ENCODE measurements at places on chromosomes 7 and 10.
A peak's percentile ranks its signal among the peaks of the same experiment; 100 is the strongest.

DNA sequence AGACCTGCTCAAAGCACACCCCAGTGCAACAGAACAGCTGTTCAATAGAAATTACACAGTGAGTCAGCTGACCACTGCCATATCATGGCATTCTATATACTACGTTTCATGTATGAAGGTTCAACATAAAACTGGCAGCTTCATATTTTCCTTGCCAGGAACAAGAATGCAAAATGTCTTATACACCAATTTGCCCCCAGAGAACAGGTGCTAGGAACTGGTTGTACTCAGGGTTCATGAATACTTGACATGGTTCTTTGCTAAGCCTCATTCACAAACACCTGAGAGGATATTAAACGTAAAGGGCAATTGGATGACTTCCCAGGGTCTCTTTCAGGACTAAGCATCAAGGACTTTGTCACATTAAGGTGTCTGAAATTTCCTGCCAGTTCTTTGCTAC is 6.9 kb downstream of the MYOF start:
- no peak for DNase-seq

DNA sequence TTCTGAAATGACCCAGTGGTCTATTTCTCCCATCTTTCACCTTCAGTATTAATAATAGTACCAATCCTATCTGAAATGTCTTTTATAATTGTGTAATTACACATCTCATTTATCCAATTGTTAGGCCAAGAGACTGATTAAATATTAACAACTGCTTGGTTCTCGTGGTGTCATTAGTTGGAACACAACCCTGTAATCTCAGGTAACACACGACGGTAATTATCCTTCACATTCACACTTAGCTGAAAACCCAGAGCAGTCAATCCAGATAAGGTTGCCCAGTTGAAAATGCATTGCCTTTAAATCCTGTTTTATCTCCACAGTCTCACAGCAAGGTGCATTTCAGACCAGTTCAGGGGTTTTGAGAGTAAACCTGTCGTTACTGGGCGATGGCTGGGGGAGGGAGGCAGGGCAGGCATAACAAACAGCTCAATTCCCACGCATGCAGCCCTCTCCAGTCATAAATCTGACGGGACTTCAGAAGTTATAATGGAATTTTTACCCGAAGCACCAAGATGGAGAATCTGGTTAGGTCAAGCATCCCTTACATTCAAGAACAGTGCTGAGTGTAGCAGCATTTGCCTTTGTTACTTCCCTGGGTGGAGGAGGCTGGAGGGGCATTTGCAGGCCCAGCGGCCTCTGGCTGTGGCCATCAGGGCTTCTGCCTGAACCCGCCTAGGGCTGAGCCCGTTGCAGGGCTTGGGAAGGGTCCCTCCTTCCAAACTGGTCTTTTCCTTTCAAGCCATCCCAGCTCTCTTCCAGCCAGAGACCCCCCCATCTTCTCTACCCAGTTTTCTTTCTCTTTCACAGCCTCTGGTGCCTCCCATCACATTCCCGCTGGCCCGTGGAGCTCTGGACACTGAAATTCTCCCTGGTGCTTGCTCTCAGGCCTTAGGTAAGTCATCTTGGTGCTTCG is 201.0 kb upstream of the LYZL2 start:
- DNase-seq, result no peak

- peak; percentile 7 for DNase-seq
Measured at GRCh38 chr10:125012851-125013528, 71.1 kb downstream of the ZRANB1 start.

- no peak for DNase-seq
Measured at GRCh38 chr10:91076991-91077548, 143.4 kb upstream of the PCGF5 start.

DNA sequence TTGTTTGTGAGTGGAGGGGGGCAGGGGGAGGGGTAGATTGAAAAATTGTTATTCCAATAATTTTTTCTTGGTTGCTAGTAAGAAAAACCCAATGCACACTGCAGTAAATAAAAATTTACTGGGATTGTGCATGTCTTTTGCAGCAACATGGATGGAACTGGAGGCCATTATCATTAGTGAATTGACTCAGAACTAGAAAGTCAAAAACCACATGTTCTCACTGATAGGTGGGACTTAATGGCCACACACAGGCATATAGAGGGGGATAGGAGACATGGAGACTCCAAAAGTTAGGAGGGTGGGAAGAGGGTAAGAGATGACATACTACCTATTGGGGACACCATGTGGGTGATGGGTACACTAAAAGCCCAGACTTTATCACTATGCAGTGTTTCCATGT is 67.2 kb downstream of the BUB3 start:
- no peak for DNase-seq

DNA sequence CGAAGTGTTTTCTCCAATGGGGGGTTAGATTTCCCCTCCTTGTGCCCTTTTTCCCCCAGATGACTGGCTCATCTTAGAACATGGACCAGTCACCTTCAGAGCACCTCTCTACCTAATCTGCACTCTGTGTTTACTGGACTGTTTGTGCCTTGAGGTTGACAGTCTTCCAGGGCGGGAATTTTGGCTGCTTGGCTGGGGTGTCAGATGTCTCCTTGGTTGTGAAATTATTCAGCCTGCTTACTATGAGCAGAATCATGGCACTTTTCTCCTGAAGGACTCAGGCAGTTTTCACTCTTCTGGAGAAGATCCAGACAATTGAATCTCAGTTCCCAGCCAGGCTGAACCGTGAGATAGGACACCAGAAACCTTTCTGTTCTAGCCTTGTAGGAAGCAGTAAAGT is 60.3 kb upstream of the NFKB2 start:
- no peak for DNase-seq

- DNase-seq, result no peak
Measured at GRCh38 chr7:142593106-142593505, 156.2 kb upstream of the PRSS1 start.

DNA sequence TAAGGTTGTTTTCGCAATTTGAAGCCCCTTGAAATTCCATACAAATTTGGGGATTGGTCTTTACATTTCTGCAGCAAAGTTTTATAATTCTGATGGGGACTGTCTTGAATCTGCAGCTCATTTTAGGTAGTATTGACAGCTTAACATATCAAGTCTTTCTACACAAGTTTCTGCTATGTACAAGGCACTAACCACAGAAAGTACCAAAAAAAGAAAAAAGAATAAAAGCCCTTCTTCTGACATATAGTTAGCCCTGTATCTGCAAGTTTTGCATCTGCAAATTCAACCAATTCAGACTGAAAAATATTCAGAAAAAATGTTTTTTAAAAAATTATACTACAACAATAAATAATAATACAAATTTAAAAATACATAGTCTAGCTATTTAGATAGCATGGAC is 15.3 kb downstream of the POT1 start:
- no peak for DNase-seq

GRCh38 chr10:43691485-43691884 is 42.8 kb upstream of the ZNF32 start:
- DNase-seq, result no peak

- DNase-seq, result no peak
Measured at GRCh38 chr10:61918140-61918539, 16.6 kb downstream of the ARID5B start.

DNA sequence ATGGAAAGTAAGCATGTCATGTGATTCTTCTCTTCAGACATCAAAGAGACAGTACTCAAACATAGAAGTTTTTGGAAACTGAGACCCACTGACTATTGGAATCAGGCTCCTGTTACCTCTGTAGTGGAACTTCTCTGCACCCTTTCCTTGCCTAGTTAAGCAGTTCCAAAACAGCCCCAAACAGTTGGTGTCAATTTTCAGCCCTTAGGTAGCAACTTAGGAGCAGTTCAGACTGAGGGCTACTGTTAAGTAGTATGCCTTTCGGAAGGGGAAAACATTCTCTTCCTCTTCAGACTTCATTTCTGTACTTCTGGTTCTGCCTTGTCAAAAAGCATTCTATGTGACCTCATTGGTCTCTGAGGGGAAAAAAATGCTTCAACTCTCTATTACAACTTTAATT is 85.7 kb downstream of the ZNF277 start:
- no peak for DNase-seq

- no peak for DNase-seq
Measured at GRCh38 chr10:93152136-93152535, 78.4 kb downstream of the CYP26A1 start.

DNA sequence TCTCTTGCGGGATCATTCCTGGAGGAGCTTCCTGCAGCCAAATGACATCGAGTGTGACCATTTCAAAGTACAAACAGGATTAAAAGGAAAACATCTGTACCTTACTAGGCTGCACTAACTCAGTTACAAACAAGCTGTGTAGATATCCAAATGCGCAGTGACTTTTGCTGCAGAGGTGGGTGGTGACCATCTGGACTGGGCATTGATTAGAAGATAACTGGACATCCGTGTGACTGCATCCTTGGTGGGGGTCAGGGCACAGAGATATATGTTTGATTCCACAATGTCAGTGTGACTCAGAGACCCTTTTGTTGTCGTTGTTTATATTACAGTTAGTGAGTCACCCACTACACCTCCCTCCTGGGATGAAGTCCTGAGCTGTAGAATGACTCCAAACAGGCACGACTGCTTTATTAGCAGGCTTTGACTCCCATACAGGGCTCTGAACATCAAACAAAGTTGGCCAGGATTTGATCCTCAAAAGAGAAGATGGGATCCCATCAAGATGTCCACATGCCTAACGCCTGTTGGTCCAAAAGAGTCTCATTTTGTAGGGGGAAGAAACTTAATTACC is 56.7 kb upstream of the SDK1 start:
- no peak for DNase-seq

DNA sequence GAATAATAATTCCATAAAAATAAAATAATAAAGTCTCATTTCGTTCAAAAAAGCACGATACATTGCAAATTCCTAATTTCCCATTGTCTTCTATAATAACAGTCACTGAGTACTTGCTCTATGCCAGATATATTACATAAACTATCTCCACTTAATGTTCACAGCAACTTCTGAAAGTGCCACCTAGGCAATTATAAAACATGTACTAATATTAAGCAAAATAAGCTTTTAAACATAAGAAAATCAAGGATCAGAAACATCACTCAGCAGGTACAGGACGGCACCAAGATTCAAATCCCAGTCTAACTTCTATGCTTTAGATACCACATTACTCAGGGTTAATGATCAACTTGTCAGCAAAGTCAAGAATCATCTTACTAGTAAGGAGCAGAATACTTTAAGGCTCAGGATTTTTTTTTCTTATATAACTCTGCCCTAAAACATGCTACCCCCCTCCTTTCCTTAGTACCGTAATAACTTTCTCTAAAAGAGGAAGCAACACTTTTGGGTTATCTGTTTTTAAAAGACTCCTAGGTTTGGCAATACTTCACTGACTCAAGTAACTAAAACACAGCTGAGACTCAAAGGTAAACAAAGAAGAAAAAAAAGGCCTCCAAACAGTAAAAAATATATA is 51.3 kb downstream of the USP6NL start:
- DNase-seq, result no peak

DNA sequence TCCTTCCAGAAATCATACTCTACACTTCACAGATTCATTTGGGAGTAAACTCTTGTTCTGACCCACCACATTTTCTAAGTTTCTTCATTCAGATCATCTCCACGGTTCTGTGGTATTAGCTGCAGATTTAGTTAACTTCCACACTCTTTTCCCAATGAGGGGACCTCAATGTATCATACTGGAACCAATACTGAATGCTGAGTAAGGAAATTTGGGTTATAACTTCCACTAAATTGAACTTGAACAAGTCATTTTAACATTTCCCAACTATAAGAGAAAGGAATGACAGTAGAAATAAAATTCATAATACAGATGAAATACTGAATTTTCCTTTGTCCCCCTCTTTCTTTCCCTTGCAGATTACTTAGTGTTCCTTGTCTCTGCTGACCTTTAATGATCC is 131.4 kb downstream of the VPS41 start:
- no peak for DNase-seq

- no peak for DNase-seq
Measured at GRCh38 chr7:22856416-22856815, 33.8 kb upstream of the TOMM7 start.

DNA sequence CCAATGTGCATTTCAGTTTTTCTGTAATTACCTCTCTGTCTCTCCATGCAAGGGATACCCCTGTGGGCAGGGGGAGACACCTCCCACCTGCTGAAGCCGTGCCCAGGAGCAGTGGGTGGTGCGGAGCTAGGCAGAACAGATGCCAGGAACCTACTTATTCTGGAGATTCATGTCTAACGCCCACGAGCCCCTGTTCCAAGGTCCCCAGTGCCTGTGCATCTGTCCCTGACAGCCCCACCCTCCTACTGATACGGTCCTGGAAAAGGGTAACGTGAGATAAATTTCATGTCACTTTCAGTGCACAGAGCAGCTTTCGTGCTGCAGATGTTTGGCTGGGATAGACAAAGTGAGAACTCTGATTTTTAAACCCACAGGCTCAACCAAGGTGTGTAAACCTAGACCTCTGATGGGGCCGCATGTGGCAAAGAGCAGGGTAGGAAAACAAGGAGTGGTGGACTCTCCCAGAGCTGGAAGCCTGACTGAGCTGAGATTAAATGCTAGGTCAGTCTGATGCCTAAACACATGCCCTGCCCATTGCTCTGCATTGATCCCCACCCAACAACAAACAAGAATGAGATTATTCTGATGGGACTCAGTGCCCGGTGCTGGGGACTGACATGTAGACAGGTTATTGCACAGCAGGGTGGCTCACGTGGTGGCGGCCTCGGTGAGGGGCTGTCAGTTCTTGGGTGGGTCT is 123.6 kb upstream of the GDF10 start:
- DNase-seq, result no peak

- no peak for DNase-seq
Measured at GRCh38 chr10:70566515-70567290, 35.8 kb downstream of the PRF1 start.

DNA sequence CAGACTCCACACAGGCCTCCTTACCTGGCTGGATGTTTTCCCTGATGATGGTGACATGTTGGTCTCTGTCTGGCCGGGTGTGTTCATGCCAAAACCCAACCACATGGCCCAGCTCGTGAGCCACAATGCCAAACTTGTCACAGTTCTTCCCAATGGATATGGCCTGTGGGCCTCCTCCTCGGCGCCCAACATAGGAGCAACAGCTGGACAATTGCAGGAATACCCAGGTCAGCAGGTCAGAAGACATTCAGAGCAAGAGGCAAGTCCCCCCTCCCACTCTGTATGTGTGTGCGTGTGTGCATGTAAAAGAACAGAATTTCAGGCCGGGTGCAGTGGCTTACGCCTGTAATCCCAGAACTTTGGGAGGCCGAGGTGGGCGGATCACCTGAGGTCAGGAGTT is 63.7 kb upstream of the OPALIN start:
- no peak for DNase-seq

- no peak for DNase-seq
Measured at GRCh38 chr7:105399043-105399725, 10.5 kb upstream of the SRPK2 start.

- DNase-seq, result no peak
Measured at GRCh38 chr7:107035446-107035845, 9.1 kb upstream of the PRKAR2B start.

- DNase-seq, result no peak
Measured at GRCh38 chr10:76453997-76454396, 1022.6 kb downstream of the LRMDA start.

Measured in NCI-H526 treated with DMSO at 0.1 percent for 48 hours (cell line).